ENCODE measurements at places on chromosomes 4 and X.
A peak's percentile ranks its signal among the peaks of the same experiment; 100 is the strongest.

GRCh38 chrX:63418211-63418610 is 67.1 kb upstream of the SPIN4 start:
- no peak for DNase-seq

DNA sequence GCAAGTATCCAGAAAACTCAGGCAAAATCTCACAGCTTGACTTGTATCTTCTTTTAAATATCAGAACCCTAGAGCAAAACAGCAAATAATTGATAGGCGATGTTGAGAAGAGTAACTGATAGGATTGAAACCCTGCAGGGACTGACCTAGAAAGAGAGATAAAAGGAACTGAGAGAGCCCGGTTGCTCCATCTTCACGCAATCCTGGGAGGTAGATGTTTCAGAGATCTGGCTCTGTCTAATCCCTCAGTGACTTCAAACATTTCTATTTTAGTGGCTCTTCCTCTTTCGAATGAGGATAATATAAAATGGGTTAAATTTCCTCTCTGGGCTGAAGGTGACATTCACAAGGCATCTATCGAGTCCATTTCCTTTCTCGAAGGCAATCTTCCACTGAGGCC is 39.3 kb upstream of the RPL34 start:
- no peak for DNase-seq

- DNase-seq: no peak
Observed at GRCh38 chr4:141473026-141473540, 163.3 kb upstream of the IL15 start.

DNA sequence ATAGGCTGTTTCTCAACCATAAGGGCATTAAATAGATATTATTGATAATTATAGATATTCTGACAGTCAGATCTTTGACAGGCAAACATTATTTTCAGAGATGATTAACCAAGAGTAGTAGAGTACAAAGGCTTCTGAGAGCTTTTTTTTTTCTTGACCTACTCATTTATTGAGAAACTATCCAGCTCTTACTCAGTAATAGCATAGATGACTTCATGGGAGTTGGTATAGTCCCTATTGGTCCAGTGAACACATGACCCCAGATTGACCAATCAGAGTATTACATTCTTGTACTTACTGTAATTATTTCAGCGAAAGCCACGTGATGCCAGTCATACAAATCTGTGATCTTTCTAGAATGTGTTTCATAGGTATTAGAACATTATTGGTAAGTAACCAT is 508.7 kb downstream of the FSTL5 start:
- DNase-seq: no peak

DNA sequence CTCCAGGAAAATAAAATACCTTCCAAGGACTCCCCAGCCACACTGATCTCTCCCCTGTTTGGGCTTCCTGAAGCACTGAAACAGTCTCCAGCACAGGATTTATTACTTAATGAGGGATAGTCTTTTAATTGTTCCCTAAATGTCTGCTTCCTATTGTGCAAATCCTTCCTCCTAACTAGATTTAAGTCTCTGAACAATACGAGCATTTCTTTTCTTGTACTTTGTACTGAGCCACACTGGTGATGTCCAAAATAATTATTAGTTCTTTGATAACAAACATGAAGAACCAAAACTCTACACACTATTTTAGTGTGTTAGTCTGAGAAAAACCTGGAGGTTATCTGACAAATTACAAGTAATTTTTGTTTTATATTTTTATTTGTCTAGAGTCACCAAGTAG is 5.1 kb downstream of the ADGRA3 start:
- DNase-seq: no peak

- DNase-seq: no peak
Observed at GRCh38 chr4:154961263-154961662, 180.2 kb downstream of the RBM46 start.

GRCh38 chrX:65838674-65839073 is 171.2 kb downstream of the MSN start:
- DNase-seq: no peak

- peak; percentile 32 for DNase-seq
Observed at GRCh38 chrX:151789179-151789800, 54.7 kb downstream of the CNGA2 start.

DNA sequence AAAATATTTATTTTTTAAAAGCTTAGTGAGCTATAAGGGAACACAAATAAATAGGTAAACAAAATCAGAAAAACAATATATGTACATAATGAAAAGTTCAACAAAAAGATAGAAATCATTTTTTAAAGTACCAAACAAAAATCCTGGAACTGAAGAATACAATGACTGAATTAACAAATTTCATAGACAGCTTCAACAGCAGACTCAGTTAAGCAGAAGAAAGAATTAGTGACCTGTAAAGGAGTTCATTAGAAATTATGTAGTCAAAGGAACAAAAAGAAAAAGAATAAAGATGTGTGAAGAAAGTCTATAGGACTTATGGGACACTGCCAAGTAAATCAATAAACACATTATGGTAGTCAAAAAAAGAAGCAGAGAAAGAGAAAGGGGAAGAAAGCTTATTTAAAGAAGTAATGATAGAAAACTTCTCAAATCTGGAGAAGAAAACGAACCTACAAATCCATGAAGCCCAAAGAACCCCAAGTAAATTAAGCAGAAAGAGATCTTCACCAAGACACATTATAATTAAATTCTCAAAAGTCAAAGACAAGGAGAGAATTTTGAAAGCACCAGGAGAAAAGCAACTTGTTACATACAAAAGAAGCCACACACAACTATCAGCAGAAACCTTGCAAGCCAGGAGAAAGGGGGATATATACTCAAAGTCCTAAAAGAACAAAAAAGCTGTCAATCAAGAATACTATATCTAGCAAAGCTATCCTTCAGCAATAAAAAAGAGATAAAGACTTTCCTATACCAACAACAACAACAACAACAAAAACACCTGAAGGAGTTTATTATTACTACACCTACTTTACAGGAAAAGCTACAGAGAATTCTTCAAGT is 338.9 kb downstream of the PTTG2 start:
- DNase-seq: no peak

All from hepatic stellate cell (primary cell).